Cardiac muscle cell (in vitro differentiated cells and primary cell): ENCODE measurements at places on chromosomes 12 and 14. TPM values are rescaled to one million over a fixed set of nuclear protein-coding genes. Genes with fewer than 3 reads are reported as not detected.
A peak's percentile ranks its signal among the peaks of the same experiment; 100 is the strongest.

Gene INSM2
- total RNA-seq, result not detected in 2 replicates

Gene CMTM5
- total RNA-seq, result 0.21 and 0.49 TPM in 2 replicates

Gene ASPG
- 1.8 and 7.3 TPM in 2 replicates for total RNA-seq

Gene CNTN1
- 4.7 and 5.1 TPM in 2 replicates for total RNA-seq

Gene REP15
- total RNA-seq, result 0.35 and 0.57 TPM in 2 replicates

GRCh38 chr14:59638885-59639284, 62.3 kb upstream of the CCDC175 start:
- H3K27ac ChIP-seq, result no peak overlapping the region
- H3K36me3 ChIP-seq, result no peaks in the 10 kb centered on the region
- H3K27me3 ChIP-seq, result no peaks in the 10 kb centered on the region
- DNase-seq, result no peak
- H3K4me3 ChIP-seq, result no peak overlapping the region

- H3K27ac ChIP-seq, result peak overlapping the region; percentile 52
- H3K27me3 ChIP-seq, result no peaks in the 10 kb centered on the region
- no peak overlapping the region for H3K4me3 ChIP-seq
- DNase-seq, result peak; percentile 47
These were observed 15.4 kb upstream of the YY1 start for GRCh38 chr14:100223332-100224201.

GRCh38 chr12:65529771-65530435, 251.4 kb downstream of the MSRB3 start:
- no peaks in the 10 kb centered on the region for H3K36me3 ChIP-seq
- no peaks in the 10 kb centered on the region for H3K4me1 ChIP-seq
- H3K27ac ChIP-seq, result no peak overlapping the region

DNA sequence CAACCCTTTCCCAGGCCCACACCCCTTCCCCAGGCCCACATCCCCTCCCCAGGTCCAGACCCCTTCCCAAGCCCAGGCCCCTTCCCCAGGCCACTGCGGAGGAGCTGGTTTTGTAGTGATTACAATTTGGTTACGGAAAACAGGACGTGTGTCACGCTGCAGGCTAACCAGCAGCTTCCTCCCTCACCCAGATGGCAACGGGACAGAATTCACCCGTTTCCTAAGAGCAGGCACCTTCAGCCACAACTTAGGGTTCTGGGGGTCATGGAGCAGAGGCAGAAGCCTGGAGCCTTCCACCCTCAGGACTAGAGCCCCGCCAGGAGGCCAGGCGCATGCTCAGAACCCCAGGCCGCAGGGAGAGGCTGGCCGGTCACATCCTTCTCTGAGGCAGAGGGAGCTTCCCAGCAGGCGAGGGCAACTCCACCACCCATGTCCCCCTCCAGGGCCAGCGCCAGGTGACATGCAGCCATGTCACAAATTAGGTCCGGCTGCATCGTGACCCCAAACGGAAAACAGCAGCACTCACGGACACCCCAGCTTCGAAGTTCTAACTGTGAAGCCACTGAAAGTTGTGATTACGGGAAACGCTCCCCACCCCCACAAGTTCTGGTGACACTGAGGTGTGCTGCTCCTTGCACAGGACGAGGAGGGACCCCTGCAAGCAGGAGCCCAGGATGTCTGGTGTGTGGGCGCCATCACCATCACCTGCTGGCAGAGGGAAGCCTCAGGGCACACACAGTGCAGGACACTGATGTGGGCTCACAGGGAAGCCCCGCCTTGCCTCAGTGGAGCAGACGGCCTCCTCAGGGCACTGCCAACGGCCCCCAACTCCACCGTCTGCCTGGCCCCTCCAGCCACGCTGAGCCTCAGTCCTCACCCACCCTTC, 7.7 kb downstream of the BRF1 start:
- H3K36me3 ChIP-seq, result no peaks in the 10 kb centered on the region
- no peaks in the 10 kb centered on the region for H3K4me1 ChIP-seq
- no peaks in the 10 kb centered on the region for H3K27me3 ChIP-seq
- H3K27ac ChIP-seq, result no peak overlapping the region
- no peak overlapping the region for H3K4me3 ChIP-seq
- DNase-seq, result no peak

GRCh38 chr12:124548854-124549378, 18.5 kb downstream of the NCOR2 start:
- H3K27me3 ChIP-seq, result no peaks in the 10 kb centered on the region
- H3K4me3 ChIP-seq, result no peak overlapping the region
- peak; percentile 79 for DNase-seq
- H3K4me1 ChIP-seq, result peaks cover 53% of the 10 kb centered on the region
- H3K27ac ChIP-seq, result peak overlapping the region; percentile 90

GRCh38 chr12:92027243-92027642, 118.4 kb downstream of the BTG1 start:
- no peak for DNase-seq
- no peaks in the 10 kb centered on the region for H3K27me3 ChIP-seq
- no peak overlapping the region for H3K27ac ChIP-seq
- no peak overlapping the region for H3K4me3 ChIP-seq
- H3K36me3 ChIP-seq, result no peaks in the 10 kb centered on the region
- peaks cover 10% of the 10 kb centered on the region for H3K4me1 ChIP-seq

DNA sequence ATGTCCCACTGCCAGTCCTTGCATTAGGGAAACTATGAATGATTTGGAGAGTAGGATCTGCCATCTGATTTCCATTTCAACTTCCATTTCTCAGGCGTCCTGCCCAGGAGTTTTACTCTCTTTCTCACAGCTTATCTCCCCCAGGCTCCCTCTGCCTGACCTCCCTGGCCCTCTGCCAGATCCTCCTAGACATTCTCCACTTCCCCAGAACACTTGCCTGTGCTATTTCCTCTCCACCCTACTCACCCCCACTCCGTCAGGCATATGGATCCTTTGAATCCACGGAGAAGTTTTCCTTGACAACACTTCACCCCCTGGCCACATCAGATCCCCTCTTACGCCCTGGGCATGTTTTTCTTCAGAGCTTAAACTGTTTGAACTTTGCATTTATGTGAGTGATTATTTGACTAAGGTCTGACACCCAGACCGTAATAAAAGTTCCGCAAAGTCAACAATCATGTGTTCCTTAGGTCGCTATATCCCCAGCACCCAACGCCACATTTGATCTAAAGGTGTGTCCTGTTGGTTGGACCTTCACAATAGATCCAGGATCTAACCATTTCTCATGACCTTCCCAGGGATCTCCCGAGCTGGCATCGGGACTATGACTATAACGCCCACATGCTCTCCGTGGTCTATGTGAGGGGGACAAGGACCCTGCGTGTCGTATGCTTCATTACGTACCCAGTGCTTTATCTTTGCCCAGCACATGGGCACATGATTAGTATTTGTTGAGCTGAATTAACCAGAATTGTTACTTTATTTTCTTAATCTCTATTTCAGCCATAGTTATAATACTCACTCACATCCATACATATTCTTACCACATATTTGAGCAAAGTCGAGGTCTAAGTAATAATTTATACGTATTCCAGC, 255.8 kb upstream of the FOXN3 start:
- H3K27me3 ChIP-seq, result no peaks in the 10 kb centered on the region
- H3K4me3 ChIP-seq, result no peak overlapping the region
- peak overlapping the region; percentile 44 for H3K27ac ChIP-seq
- H3K36me3 ChIP-seq, result no peaks in the 10 kb centered on the region

GRCh38 chr14:57831981-57832380, 33.9 kb downstream of the SLC35F4 start:
- H3K27ac ChIP-seq, result no peak overlapping the region
- peak; percentile 23 for DNase-seq
- no peak overlapping the region for H3K4me3 ChIP-seq
- no peaks in the 10 kb centered on the region for H3K36me3 ChIP-seq

GRCh38 chr12:75970310-75970709, 61.3 kb downstream of the PHLDA1 start:
- H3K4me3 ChIP-seq, result no peak overlapping the region
- no peaks in the 10 kb centered on the region for H3K36me3 ChIP-seq
- H3K27me3 ChIP-seq, result no peaks in the 10 kb centered on the region
- no peak for DNase-seq
- no peak overlapping the region for H3K27ac ChIP-seq
- no peaks in the 10 kb centered on the region for H3K4me1 ChIP-seq

- H3K4me3 ChIP-seq, result no peak overlapping the region
- H3K4me1 ChIP-seq, result peaks cover 30% of the 10 kb centered on the region
- no peaks in the 10 kb centered on the region for H3K36me3 ChIP-seq
- DNase-seq, result no peak
- H3K27me3 ChIP-seq, result no peaks in the 10 kb centered on the region
- H3K27ac ChIP-seq, result no peak overlapping the region
These were observed 26.0 kb upstream of the ATP2A2 start for GRCh38 chr12:110254971-110255540.

- H3K4me3 ChIP-seq, result no peak overlapping the region
- H3K36me3 ChIP-seq, result no peaks in the 10 kb centered on the region
- H3K27ac ChIP-seq, result no peak overlapping the region
- H3K4me1 ChIP-seq, result peaks cover 7% of the 10 kb centered on the region
- H3K27me3 ChIP-seq, result no peaks in the 10 kb centered on the region
These were observed 32.4 kb downstream of the BICD1 start for GRCh38 chr12:32139064-32139421.

DNA sequence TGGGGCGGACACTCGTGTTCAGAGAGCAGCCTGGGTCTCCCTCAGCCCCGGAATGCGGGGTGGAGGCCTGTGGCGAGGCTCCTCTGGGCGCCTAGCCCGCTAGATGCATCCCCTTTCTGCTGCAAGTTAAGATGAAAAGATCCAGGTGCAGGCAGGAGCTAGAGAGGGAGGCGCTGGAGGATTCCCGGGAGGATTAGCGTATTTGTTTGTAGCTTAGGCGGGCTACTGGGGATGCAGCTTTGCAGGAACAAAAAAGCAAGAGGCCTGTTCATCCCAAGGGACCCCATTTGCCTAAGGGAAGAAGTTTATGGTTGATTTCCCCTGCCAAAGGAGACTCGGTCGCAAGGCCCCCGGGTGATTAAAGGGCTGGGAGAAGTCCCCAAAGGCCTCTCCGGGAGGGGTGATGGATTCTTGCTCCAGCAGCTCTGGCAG, 824 bp downstream of the CCDC177 start:
- H3K27me3 ChIP-seq, result peaks cover 88% of the 10 kb centered on the region
- no peaks in the 10 kb centered on the region for H3K36me3 ChIP-seq
- H3K4me3 ChIP-seq, result no peak overlapping the region
- no peaks in the 10 kb centered on the region for H3K4me1 ChIP-seq

GRCh38 chr12:20188930-20189653, 179.2 kb upstream of the PDE3A start:
- no peaks in the 10 kb centered on the region for H3K36me3 ChIP-seq
- H3K4me3 ChIP-seq, result no peak overlapping the region
- DNase-seq, result peak; percentile 57
- H3K27ac ChIP-seq, result peak overlapping the region; percentile 76
